H1 (cell line): ENCODE measurements at places on chromosomes 7 and 10. TPM values are rescaled to one million over a fixed set of nuclear protein-coding genes. Genes with fewer than 3 reads are reported as not detected.

- no peak for DNase-seq
These were observed 9.3 kb downstream of the ARL3 start for GRCh38 chr10:102704915-102705314.

DNA sequence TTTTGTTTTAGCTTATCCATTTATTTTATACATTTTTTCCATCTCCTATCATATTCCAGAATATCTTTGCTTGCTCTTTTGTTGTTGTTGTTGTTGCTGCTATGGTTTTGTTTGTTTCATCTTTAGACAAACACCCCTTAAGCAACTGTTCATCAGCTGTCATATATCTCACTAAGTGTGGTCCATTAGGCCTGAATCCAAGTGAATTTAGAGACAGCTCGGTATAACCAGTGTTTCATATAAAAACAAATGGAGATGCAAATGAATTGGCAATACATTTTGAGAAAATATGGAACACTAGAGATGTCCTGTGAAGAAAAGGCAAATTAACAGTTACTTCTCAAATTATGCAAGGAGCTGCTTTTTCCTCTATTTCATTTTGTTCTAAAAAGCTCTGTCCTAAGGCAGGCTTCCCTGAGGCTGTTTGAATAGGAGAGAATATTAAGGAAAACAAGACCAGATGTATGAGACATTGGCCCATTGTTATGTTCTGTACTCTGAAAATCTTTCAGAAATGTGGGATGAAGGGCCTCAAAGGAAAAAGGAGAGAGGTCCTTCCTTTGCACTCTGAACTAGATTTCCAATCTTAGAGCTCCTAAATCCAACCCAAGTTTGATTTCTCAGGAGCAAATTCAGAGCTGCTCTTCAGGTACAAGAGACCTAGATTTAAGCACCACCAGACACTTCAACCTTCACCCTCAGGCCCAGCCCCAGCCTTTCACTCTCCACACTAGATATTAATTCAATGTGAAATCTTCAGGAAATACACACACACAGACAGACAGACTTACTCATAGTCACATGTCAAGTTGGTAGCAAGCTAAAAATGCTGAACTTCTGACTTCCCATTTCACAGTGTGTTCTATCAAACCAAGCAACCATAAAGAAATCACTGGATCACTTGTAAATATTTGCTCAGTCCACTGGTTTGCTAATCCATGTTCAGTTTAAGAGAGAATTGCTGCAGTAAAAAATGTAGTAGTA lies 5.4 kb downstream of the TFEC start:
- no peak for DNase-seq

DNA sequence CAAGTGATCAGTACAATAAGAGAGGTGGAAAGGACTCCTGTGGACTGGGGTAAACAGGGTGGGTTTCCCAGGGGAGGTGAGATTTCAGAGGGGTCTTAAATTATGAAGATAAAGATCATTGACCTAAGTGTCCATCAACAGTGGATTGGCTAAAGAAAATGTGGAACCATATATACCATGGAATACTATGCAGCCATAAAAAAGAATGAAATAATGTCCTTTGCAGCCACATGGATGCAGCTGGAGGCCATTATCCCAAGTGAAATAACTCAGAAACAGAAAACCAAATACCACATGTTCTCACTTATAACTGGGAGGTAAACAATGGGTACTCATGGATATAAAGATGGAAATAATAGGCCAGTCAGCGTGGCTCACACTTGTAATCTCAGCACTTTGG lies 28.9 kb upstream of the CUX1 start:
- DNase-seq: no peak

DNA sequence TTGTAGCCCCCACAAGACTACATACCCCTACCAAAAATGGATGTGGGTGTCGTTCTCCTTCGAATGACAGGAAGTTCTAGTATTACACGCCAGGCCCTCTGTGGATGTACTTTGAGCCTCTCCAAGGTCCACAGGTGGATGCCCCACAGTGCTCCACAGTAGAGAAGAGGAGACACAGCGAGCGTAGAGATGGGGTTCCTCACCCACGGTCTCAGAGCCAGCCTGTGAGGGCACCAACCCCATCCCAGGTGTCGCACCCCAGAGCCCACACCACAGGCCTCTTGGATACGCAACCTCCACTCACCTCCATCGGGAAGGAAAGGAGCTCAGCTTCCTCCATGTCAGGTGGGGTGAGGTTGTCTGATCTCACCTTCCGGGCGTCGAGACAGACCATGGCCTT lies 2.3 kb downstream of the CPA5 start:
- no peak for DNase-seq

- DNase-seq: no peak
These were observed 12.9 kb upstream of the INPP5A start for GRCh38 chr10:132524443-132525285.

GRCh38 chr7:24739306-24739705 lies 18.0 kb downstream of the GSDME start:
- DNase-seq: no peak

DNA sequence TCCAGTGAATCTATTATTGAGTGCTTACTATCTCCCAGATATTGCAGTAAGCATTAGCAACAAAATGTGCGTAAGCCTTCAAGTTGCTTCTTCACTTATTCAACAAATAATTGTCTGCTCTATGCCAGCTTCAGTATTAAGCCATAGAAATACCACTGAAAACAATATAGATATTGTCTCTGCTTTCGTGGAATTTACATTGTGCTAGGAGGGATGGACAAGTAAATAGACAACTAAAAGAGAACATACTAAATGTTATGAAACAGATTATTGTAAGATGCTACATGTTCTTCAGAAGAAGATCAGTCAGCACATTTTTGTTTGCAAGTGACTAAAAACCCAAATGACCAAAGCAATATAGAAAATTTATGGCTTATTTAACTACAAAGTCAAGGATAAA lies 27.3 kb downstream of the CFAP69 start:
- no peak for DNase-seq

- no peak for DNase-seq
These were observed 52.8 kb upstream of the ANAPC16 start for GRCh38 chr10:72162978-72163377.

- no peak for DNase-seq
These were observed 63.4 kb upstream of the BET1 start for GRCh38 chr7:94067506-94067905.

DNA sequence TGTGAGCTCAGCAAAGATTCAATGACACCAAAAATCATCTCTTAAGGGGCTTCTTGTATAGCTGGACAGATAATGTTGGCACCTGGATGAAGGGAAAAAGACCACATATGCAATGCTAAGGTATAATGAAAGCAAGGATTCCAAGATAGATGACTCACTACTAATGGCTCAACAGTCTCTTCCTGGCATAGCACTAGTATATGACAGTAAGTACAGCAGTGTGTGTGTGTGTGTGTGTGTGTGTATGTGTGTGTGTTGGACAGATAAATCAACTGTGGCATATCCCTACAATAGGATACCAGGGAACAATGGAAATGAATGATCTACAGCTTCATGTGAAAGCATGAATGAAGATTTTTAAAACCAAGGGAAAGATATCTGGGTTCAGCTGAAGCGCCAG lies 257.1 kb downstream of the SFMBT2 start:
- DNase-seq: no peak

DNA sequence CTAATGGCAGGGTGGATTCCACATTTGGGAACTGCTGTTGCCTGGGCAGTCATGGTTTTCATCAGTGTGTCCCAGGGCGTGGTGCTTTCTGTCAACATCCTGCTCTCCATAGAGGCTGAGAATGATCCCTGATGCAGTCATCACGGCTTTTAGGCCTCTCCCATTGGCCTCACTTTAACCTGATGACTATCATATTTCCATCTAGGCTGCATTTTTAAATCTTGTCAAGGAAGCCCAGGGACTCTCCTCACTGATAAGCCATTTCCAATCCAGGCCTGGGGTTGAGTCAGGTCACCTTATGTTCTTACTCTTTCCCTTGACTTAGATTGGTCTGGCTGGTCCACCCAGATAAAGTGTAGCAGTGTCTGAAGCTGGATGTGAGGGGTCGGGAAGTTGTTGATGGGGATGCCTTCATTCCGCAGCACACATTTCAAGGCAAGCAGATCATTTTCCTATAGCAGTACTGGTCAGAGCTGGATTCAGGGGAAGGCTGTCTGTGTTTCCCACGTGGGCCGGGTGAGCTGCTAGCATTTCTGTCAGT lies 177.0 kb downstream of the AUTS2 start:
- no peak for DNase-seq

The CALY gene
- polyA plus RNA-seq: 1.5 and 3.2 TPM in 2 replicates

The CPVL gene
- 28.6 and 55.0 TPM in 2 replicates for polyA plus RNA-seq

The APBB1IP gene
- 0.02 and 0.05 TPM in 2 replicates for polyA plus RNA-seq

The PKD2L1 gene
- 0.20 and 0.33 TPM in 2 replicates for polyA plus RNA-seq

The NEBL gene
- 4.7 and 7.5 TPM in 2 replicates for polyA plus RNA-seq

The TRIM56 gene
- polyA plus RNA-seq: 2.0 and 3.4 TPM in 2 replicates
